ENCODE measurements at places on chromosomes 13 and 19. TPM values are rescaled to one million over a fixed set of nuclear protein-coding genes. Genes with fewer than 3 reads are reported as not detected.
A peak's percentile ranks its signal among the peaks of the same experiment; 100 is the strongest.

GRCh38 chr13:35810321-35810720 lies 320.9 kb downstream of the DCLK1 start:
- no peak for DNase-seq

- no peak for DNase-seq
Measured at GRCh38 chr13:37797631-37798030, 71.9 kb downstream of the TRPC4 start.

DNA sequence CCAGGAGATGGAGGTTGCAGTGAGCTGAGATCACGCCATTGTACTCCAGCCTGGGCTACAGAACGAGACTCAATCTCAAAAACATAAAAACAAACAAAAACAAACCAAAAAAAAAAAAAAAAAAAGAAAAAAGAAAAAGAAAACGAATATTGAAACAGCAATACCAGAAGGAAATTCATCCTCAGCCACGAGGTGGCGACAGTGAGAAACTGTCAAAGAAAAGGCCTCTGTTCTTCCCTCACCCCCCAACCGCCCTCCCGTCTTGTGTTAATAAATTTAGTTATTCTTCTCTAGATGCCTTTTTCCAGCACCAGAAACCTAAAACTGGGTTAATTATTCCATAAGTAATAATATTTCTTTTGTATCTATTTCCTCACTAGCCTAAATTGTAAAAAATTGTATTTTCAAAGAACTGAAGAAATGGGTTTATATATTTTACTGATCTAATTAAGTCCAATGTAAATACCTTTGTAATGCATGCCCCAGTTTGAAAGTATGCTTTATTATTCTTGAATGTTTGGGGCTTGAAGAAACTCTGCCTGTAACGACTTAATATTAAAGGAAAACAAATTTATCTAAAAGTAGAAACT lies 38.6 kb downstream of the LIG4 start:
- no peak for DNase-seq

Gene NCAN
- not detected for total RNA-seq

DNA sequence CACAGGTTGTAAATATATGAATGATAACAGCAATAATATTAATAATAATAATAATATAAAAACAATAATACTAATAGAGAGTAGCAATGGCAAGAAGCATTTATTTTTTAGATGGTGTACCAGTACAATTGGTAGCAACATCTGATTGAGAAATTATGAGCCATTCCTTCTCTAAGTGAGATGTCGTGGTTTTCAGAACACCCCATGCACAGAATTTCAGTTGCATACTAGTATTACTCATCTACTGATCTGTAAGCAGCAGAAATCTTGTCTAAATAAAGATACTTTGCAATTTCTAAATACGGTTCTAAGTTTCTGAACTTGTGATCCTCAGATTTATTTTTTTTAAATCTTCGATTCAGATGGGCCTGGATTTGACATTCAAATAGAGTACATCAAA lies 788.0 kb upstream of the ATXN8OS start:
- no peak for DNase-seq

Gene IGFL2
- not detected for total RNA-seq

GRCh38 chr13:39864221-39864620 lies 208.8 kb downstream of the COG6 start:
- DNase-seq, result no peak

- no peak for DNase-seq
Measured at GRCh38 chr13:99968521-99969452, 2.8 kb downstream of the ZIC5 start.

DNA sequence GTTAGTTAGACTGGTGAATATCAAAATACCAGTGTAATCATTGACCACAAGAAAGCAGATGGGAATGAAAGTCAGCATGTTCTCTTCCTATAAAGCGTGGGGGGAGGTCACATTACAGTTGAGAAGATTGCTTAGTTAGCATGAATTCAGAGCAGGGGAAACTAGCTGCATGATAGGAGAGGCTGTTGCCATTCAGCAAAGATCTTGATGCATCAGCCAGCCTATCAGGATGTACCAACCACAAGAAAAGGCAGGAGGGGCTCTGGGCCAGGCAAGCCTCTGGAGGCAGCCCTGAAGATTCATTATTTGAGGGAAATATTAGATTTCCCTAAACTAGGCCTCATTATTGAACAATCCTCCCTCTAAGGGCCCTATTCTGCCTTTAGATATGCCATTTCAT lies 5.0 kb upstream of the MTMR6 start:
- no peak for DNase-seq

Gene FOXA3
- not detected for total RNA-seq

Gene COX7A1
- total RNA-seq, result not detected

DNA sequence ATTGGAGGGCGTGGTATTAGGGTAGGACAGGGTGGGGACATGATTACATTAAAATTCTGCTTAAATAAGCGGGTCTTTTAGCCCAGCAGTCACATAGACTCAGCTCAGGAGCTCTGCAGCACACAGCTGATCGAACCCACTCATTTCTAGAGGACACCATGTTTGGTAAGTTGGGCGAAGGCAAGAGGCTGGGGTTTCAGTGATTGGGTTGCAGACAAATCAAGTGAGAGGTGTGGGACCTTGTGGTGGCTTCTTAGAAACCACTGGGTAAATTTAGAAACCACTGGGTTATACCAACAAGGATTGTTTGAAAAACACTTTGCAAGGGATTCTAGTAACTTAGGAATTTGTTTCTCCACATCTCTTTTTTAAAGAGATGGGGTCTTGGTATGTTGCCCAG lies at the start of gene LEUTX:
Gene LEUTX, plus strand, starts transcription at position 92 of the 400 bp plus-strand sequence. Its CDS starts 67 bp downstream, at position 159.
- no peak for DNase-seq

GRCh38 chr13:28356561-28357021 lies 138.3 kb downstream of the FLT1 start:
- no peak for DNase-seq

GRCh38 chr13:95858286-95859075 lies 181.5 kb downstream of the DNAJC3 start:
- DNase-seq, result no peak

GRCh38 chr13:33526718-33527117 lies 241.2 kb upstream of the STARD13 start:
- no peak for DNase-seq

Gene IL17D
- 10.7 TPM for total RNA-seq

DNA sequence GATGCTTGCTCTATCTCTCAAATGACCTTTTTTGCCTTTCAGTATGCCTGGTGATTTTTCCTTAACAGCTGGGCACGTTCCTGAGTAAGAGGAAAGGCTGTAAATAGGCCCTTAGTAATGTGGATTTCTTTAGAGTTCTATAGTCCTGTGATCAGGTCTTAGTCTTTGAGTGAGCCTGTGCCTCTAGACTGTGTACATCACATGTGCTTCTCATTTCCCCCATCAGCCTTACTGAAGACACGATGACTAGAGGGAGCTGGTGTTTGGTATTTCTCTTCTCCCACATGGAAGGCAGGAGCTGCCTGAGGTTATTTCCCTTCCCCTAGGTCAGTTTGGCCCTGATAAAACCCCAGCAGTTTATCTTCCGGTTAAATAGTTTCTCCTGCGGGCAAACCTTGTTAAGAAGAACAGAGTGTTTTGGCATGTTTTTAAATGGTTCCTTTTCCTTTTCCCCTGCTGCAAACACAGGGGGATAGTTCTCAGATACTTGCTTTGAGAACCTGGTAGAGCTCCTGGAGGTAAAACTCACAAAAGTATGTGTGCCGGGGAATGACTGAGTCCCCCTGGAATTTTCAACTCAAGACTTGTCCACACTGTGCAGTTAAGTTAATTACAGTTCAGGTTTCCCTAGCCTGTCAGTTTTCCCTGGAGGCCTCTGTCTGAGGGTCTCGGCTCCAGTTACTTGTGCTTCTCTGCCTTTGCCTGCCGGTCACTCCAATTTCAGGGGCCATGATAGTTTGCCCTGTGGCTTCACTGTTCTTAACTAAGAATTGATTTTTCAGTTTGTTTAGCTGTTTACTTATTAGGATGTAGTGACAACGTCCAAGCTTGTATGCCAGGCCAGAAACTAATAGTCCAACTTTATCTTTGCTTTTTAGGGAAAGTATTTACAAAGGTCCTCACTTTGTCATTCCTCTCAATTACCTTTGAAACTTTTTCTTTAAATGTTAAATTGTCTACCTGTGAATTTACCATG lies 94.4 kb downstream of the URI1 start:
- DNase-seq, result no peak

- DNase-seq, result no peak
Measured at GRCh38 chr13:95153647-95154412, 147.4 kb downstream of the ABCC4 start.

- DNase-seq, result no peak
Measured at GRCh38 chr13:20721058-20721453, 17.6 kb downstream of the IL17D start.

GRCh38 chr19:49196527-49197240 lies 39.1 kb downstream of the TRPM4 start:
- DNase-seq, result no peak

- DNase-seq, result peak; percentile 96
Measured at GRCh38 chr19:752652-753517, 2.0 kb downstream of the MISP start.

Gene ZNF534
- not detected for total RNA-seq

- no peak for DNase-seq
Measured at GRCh38 chr13:26677156-26677555, 83.4 kb downstream of the GPR12 start.

Gene MTUS2
- total RNA-seq, result 0.05 TPM

- DNase-seq, result no peak
Measured at GRCh38 chr13:39612023-39612637, 9.1 kb upstream of the LHFPL6 start.

Gene SKA3
- 4.2 TPM for total RNA-seq

DNA sequence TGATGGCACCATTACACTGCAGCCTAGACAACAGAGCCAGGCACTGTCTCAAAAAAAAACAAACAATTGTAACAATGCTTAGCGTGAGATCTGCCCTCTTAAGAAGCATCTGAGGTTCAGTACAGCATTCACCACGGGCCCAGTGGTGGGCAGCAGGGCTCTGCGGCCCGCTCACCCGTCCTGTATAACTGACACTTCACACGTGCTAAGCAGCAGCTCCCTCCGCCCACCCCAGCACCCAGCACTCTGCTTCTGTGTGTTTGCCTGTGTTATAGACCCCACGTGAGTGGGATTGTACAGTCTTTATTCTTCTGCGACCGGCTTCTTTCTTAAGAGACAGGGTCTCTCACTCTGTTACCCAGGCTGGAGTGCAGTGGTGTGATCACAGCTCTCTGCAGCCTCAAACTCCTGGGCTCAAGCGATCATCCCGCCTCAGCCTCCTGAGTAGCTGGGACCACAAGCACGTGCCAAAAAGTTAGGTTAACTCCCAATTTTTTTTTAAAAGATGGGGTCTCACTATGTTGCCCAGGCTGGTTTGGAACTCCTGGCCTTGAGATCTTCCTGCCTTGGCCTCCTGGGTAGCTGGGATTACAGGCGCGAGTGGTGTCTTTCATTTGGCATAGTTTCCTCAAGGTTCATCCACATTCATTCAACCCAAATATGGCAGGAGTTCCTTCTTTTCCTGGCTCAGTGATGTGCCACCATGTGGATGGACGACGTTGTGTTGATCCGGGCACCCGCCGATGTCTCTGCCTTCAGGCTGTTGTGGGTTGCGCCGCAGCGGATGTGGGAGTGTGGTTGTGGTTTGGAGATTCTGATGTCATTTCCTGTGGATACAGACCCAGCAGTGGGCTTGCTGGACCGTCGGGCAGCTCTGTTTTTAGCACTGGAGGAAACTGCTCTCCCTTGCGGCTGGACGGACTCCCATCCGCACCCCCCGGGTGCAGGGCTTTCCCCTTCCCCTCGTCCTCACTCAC lies 170.0 kb downstream of the KDM4B start:
- no peak for DNase-seq

DNA sequence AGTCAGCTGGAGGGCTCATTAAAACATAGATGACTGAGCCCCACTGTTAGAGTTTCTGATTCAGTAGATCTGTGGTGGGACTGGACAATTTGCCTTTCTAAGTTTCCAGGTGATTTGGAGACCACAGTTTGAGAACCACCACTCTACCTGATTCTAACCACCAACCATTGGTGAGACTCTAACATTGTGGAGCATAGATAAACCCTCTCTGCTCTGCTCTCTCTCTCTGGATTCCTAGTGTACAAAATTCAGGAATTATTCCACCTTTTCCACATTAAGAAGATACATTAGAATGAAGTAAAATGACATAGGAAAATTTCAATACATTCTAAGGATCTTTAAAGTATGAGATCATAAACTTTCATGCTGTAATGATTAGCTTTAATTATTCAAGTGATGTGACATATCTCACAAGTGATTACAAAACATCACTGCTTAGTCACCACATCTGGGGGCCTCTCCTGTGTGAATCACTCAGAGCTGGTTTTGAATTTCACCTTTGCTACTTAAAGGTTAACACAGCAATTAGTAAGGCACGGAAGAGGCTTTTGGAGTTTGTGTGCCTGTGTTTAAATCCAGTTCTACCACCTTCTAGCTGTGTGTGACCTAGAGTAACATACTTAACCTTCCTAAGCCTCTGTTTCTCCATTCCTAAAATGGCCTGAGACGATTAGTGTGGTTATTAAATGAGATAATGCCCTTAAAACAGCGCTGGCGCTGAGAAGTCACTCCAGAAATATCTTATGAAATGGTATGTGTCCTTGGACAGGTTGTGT lies 78.5 kb upstream of the NBEA start:
- DNase-seq, result no peak

DNA sequence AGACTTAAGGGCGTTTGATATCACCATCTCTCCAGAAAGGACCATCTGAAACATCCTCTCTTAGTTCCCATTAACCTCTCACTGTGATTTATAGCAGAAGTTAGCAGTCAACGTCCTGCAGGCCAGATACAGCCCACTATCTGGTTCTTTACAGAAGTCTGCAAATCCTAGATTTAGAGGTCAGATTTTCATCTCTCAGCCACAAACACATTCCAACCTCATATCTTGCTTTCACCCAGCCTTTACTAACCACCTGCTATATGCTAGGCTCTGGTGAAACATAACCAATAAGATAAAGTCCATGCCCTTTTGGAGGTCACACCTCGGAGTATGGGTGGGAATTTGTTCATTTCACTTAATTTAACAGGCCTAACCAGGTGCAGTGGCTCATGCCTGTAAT lies 76.8 kb upstream of the CACNA1A start:
- DNase-seq, result no peak

- DNase-seq, result no peak
Measured at GRCh38 chr13:108166078-108166477, 49.3 kb downstream of the LIG4 start.

Gene ALKBH7
- total RNA-seq, result 63.0 TPM

DNA sequence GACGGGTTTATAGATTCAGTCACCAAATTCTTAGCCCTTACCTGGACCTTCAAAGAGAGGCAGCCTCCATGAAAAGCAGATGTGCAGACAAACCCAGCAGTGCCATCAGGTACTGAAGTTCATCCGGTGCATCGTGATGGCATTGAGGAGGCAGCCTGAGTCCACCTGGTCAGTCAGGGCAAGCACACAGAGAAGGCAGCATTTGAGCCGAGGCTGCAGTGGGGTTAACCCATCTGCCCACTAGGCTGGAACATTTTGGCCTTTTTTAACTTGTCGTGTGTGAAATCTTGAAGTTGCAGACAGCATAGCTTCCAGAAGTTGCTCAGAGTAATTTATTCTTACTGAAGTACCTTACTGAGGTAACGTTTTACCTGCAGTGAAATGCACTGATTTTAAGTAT lies 4.9 kb downstream of the LMO7 start:
- no peak for DNase-seq

- DNase-seq, result no peak
Measured at GRCh38 chr13:106565127-106565775, 2.7 kb downstream of the ARGLU1 start.
